ENCODE measurements at places on chromosomes 3 and 15. TPM values are rescaled to one million over a fixed set of nuclear protein-coding genes. Genes with fewer than 3 reads are reported as not detected.

DNA sequence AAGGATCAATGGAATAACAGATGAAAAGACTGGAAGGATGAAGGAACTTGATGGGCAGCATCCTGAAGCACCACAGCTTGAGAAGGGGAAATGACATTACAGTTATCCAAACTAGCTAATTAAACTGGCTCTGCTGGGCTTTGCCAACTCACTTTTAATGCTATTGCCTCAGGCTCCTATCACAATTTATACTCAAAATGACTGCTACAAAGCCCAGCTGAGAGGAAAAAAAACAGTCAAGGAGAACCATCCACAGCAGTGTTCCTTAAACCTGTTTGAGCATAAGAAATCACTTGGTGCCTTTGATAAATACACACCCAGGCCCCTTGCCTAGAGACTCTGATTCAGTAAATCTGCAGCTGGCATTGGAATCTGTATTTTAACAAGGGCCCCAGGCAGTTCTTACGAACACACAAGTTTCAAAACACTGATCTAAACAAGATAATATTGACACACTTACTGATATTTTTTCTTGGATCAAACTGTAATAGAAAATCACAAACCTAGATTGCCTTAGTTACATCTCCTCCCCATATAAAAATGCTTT, 85.8 kb downstream of the MB21D2 start:
- DNase-seq: no peak

GRCh38 chr3:133821767-133822638, 16.4 kb downstream of the SRPRB start:
- DNase-seq: no peak

DNA sequence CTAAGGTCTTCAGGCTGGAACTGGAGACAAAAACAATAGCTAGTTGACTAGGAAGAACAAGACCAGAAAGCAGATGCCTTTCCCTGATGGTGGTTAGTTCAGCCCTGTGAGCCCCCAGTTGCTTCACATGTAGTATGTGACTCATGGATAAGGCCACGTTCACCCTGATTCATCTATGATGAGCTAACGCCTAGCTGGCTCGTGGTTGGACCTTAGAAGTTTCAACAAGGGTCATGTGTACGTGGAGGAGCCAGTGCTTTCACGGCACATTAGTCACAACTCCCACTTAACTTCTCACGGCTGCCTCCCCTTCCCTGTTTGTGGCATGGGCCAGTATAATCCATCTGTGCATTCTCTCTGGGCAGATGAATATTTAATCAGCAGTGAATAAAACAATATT, 20.6 kb downstream of the COL8A1 start:
- no peak for DNase-seq

- no peak for DNase-seq
These were observed 2.1 kb upstream of the IGSF10 start for GRCh38 chr3:151462991-151463390.

GPR62 gene
- polyA plus RNA-seq: 0.38 TPM

ZNF660 gene
- polyA plus RNA-seq: 25.7 TPM
